ENCODE measurements at places on chromosomes 3 and 15.

DNA sequence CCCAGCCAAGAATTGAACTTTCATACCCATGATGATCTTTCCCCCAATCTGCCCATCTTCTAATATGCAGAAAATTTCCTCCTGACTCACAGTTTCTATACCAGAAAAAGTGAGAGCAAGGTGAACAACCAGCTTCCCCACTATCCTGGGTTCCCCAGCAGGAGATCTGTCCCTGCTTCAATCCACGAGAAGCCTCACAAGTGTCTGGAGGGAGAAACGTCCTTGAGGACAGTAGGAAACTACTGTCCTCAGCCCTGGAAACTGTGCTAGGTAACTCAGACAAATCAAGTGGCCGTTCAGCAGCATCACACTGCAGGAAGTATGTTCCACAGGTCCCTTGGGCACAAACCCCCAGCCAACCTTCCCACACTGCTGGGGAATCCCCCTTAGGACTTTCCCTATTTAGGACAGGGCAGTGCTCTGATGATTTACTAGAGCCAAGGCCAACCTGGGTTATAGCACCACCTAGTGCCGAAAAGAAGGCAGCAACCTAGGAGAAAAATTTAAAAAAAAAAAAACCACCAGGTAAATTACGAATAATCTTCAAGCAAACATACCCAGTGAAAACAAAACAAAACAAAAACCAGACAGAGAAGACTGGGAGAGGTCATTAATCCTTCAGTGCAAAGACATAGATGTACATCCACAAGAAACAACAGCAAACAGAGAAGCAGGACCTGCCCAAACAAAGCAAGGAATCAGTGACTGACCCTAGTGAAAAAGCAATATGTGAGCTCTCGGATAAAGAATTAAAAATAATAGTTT is 36.0 kb downstream of the MORC1 start:
- no peak for DNase-seq

DNA sequence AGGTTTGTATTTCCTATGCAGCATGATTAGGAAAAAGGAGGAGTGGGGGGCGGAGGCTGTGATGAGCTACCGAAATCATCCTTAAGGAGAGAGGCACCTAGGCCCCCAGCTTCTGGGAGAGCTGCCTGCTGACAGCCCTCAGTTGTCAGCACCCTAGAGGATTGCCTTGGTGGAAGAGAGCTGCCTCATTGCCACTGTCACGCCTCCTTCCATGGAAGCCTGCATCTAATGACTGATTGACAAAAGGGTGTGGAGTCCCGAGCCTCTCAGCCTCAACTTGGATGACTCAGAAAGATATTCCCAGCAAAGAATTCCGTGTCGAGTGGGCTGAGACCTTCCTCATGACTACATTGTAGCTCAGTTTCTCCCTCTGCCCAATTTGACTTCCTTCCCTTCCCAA is 320.4 kb upstream of the PROK2 start:
- DNase-seq = no peak

- DNase-seq = no peak
Observed at GRCh38 chr15:40721701-40722100, 26.7 kb downstream of the RAD51 start.

DNA sequence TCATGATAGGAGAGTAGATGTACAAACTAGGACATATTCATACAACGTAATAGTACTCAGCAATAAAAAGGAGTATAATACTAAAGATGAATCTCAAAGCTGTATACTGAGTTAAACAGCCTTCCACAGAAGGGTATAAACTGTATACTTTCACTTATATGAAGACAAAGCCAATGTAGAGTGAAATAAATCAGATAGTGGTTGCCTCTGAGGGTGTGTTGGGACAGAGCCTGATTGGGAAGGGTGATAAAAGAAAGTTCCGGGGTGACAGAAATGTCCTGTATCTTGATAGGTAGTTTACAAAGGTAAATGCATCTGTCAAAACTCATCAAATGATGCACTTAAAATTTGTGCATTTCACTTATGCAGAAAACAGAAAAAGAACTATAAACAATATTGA is 122.5 kb downstream of the ADAM10 start:
- no peak for DNase-seq

- no peak for DNase-seq
Observed at GRCh38 chr3:197555281-197556261, at the start of gene BDH1. TSS of gene BDH1 (minus strand) at chr3:197555968. CDS start at chr3:197546443, 9,525 bp downstream.

DNA sequence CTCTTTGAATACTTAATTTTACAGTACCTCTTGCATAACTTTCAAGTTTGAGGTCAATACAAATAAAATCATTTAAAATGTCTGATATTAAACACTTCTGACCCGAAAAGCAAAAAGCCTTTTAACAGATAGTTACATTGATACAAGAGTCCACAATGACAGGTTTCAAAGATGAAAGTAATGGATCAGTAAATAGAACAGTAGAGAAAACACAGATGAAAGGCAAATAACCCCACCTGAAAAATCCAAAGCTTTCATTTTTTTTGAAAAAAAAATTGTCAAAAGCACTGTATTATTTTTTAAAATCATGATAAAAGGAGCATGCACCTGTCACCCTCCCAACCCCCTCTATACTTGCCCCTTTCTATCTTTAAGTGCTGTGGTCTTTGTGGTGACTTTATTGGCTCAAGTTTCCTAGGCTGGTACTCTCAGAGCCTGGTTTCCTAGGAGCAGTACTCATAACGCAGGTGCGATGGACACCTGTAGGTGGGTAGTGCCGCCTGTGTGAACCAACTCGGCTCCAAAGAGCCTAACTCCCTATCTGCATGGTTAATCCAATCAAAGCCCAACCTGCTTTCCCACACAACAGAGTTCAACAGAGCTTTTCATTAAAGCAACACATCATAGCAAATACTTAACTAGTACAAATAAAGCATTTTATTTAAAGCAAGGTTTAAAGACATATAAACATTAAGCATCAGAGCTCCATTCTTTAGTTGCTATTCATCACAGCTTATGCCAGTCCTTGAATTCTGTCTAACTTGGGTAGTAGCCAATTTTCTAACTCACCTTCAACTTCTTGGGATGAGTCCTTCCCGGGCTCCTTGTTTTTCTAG is 32.2 kb downstream of the LIPC start:
- DNase-seq = no peak

- DNase-seq = no peak
Observed at GRCh38 chr3:172692751-172693338, 18.0 kb downstream of the NCEH1 start.

DNA sequence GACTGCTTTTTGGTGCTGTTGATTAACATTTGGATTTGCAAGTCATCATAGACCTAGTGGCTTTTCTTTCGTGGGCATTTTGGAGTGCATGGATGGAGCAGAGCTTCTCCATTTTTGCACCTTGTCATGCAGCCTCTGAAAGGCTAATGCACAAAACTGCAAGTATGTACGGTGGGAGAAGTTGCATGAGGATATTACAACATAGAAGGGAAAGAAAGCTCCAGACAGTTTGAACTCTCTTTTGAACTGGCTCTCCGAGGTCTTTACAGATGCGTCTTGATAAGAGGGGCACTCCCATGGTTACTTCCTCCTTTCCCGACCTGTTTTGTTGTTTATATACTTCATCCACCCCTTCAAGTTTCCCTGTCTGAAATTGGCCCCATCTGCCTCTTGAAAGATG is 147.1 kb upstream of the GBE1 start:
- no peak for DNase-seq
